ENCODE measurements at places on chromosomes 3 and 15.

DNA sequence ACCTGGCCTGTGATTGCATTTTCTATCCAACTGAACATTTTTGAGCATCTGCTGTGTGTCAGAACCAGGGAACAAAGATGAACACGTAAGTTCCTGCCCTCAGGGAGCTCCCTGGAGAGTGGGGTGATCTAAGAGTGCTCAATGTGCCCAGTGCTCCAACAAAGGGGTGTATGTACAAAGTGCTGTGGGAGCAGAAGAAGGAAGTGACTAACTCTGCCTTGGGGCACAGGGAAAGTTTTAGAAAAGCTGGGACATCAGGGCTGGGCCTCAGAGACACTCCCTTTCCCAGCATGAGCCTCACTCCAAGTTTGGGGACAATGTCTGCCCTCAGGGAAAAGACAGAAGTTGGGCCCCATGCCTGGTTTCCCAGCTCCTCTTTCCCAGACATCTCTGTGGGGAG, 27.6 kb upstream of the BNC1 start:
- no peak for DNase-seq

- DNase-seq: no peak
Measured at GRCh38 chr3:125965505-125965904, 3.5 kb upstream of the ROPN1B start.

- no peak for DNase-seq
Measured at GRCh38 chr3:3110299-3110630, at the start of gene IL5RA. Gene IL5RA, minus strand, starts transcription at chr3:3110374. Its CDS starts 5,390 bp downstream, at chr3:3104984.

- no peak for DNase-seq
Measured at GRCh38 chr3:55440104-55440708, 46.9 kb downstream of the WNT5A start.

All from HL-60 (cell line).